ENCODE measurements at places on chromosomes 2 and 18.

GRCh38 chr2:233705911-233706506 lies 6.7 kb upstream of the UGT1A5 start:
- no peak for DNase-seq

DNA sequence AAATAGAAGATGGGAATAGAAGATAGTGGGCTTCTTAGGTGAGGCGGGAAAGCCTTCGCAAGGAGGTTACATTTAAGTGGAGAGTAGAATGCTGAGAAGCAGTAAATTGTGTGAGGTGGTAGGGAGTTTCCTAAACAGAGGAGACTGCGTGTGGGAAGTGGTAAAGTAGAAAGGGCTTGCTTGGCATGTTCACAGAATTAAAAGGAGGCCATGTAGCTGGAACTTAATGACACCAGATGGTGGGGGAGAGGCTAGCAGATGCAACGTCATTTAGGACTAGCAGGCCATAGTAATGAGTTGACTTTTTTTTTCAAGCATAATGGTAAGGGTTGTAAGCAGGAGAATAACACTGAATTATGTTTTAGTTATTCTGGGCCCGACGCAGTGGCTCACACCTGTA lies 13.0 kb upstream of the RTN4 start:
- DNase-seq, result no peak

- no peak for DNase-seq
Observed at GRCh38 chr18:44541159-44541558, 139.5 kb upstream of the SETBP1 start.

- no peak for DNase-seq
Observed at GRCh38 chr2:141068053-141068682, 1062.6 kb downstream of the LRP1B start.

DNA sequence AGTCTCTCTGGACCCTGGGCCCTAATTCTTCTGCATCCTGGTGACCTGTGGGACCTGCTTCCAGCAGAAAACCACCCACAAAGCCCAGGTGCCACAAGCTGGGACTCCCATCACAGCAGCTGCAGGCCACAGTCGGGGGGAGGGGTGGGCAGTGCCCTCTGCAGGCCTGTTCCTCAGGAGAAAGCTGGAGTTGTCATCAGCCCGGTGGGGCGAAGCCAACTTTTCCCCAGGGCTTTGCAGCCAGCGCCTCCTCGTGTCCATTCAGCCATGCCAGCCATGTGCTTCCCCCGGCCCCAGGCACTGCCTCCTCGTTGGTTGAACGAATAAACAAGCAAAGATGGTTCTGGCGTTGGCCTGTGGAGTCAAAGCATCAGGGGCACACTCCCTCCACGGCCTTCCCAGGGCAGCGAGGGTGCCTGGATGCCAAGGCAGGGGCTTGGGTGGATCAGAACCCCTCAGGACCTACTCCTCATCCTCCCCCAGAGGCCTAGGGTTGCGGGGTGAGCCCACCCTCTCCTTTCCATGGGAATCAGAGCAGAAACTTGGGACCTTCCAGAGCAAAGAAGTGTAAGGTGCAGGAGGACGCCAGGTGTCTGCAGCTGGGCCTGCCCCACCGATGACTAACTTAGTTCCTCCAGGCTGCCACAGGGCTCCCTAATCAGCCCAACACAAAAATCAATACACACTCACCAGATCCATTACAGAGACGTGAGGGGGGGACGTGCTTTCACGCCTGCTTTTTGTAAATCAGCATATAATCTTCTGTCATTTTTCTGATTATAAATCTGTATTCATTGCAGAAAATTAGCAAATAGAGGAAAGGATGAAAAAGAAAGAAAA lies 75.7 kb upstream of the RAB6C start:
- DNase-seq, result no peak

DNA sequence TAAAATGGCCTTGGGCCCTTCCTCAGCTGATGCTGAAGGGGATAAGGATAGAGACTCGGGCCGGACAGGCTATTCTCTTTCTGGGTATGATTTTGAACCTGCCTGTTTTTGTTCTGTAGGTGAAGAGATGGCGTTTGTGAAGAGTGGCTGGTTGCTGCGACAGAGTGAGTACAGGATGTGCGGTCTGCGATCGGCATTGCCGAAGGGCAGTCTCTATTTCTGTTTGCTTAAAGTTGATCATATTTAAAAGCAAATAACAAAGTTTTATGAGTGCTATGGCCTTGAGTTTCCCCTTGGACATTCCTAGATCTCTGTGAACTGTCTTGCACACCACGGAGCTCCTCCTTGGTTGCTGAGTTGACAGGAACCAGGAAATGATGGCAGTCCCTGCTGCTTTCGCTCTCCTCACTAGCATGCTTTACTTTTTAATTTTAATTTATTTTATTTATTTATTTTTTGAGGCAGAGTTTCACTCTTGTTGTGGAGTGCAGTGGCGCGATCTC lies 15.7 kb downstream of the PLEKHB2 start:
- DNase-seq, result no peak

GRCh38 chr2:62826141-62826540 lies 120.6 kb downstream of the EHBP1 start:
- no peak for DNase-seq

- no peak for DNase-seq
Observed at GRCh38 chr2:128591022-128591860, 272.6 kb upstream of the HS6ST1 start.

- peak; percentile 2 for DNase-seq
Observed at GRCh38 chr2:50492477-50492851, 539.5 kb downstream of the NRXN1 start.

GRCh38 chr2:58620896-58621295 lies 379.8 kb upstream of the FANCL start:
- no peak for DNase-seq

DNA sequence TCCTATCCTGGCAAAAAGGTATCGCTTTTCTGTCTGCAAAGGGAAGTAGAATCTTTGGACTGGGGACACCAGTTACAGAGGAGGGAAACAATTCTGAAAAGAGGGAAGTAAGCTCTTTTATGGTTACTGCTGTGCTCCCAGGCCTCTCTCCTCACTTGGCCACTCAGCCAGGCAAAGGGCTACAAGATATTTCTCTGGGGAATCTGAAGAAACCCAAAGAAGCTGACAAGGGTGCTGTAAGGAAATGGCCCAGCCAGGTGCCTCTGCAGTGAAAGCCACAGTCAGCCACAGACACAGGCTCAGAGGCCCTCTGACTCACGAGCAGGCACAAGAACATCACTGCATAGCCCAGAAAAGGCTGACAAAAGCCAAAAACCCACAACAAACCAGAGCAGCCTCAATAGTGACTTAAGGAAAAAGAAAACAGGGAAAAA lies 5.8 kb downstream of the HDLBP start:
- DNase-seq, result no peak

DNA sequence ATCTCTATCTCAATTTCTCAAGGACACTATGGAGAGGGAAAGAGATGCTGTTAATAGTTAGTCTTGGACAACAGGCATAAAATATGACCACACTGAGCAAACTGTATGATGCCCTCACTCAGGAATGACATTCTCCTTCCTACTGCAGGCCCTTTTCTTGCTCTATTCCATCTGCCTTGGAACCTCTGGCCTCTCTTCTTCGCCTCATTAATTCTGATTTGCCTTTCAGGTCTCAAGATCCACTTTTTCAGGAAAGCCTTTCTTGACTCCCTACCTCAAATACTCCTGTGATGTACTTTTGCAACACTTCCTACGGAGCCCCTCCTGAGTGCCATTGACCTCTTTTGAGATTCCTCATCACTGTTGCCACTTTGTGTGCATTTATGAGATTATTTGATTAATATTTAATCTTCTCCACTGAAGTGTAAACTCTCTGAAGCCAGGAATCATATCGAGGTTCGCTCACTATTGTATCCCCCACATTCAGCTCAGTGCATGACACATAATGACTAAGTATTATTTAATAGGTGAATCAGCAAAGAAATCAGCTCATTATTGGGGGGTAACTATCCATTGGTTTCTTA lies 21.3 kb upstream of the SPP2 start:
- DNase-seq, result no peak

GRCh38 chr2:146532509-146533147 lies 1312.2 kb upstream of the ACVR2A start:
- no peak for DNase-seq

- no peak for DNase-seq
Observed at GRCh38 chr2:146985753-146986152, 859.1 kb upstream of the ACVR2A start.

- no peak for DNase-seq
Observed at GRCh38 chr2:145736871-145737270, 1217.0 kb upstream of the ZEB2 start.

- DNase-seq, result no peak
Observed at GRCh38 chr2:84458551-84459017, 496 bp downstream of the SUCLG1 start.

- no peak for DNase-seq
Observed at GRCh38 chr2:145021962-145022665, 502.2 kb upstream of the ZEB2 start.

DNA sequence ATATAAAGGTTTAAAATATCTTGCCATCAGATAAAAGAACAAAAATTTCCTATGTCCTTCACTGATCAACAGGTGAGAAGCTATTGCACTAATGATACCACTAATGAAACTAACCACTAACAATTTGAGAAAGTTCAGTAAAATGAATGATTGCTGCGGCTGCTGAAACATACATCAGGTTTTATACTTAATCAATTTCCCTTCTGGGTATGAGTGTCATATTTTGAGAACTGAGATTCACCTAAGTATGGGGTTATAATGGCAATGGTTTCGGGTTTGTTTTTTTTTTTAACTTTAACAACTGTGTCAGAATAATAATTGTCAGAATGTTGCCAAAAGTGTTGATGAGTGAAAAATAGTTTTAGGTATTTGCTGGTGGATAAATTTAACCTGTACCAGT lies 151.3 kb upstream of the SLC39A10 start:
- DNase-seq, result no peak

- no peak for DNase-seq
Observed at GRCh38 chr18:76491473-76491775, 3.6 kb downstream of the ZNF516 start.

All from AG09319 (cell line).